ENCODE measurements at places on chromosomes 12 and 14.

DNA sequence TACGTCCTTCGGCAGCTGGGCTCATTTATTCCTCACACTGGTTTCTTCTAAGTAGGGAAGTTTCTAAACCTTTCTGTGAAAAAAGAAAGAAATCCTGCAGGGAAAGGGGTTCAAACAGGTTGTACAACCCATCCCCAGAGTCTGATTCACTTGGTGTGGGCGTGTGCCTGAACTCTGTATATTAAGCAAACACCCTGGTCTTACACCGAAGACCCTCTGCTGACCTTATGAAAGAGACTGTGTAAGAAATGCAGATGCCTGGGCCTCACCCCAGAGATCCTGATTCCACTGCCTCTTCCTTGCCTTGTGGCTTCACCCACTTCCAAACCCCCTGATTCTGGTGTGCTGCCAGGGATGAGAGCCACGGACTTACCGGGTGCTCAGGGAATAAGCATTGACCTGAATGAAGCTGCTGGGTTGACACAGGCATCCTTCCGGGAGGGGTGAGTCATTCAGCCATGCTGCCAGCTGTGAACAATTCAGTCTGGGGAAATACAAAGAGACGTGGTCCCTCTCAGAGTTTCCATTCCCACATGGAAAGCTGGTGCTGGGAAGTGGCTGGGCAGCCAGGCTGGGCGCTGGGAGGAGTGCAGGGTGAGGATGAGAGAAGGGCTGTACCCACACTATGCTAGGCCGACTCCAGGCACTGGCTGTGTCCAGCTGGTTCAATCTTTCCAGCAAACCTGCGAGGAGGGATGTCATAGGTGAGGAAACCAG lies 26.5 kb upstream of the ACTN1 start:
- no peak for DNase-seq

DNA sequence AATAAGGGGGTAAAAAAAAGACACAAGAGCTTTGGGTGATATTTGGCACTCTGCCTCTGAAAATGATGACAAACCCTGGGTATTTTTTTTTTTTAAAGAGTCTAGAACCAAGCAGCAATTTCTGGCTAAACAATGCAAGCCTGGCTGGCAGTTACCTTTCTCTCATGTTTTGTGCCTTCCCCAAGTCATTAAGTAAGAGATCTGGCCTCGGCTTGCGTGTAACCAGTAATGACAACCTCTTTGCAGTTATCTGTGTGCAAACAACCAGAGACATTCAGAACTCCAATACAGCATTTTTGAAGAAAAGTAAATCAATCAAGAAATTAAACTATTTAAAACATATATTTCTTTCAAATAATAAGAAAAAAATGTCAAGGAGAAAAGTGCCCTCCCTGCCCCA lies 167.5 kb downstream of the KCNC2 start:
- DNase-seq = no peak

GRCh38 chr12:59548930-59549329 lies 46.9 kb upstream of the SLC16A7 start:
- no peak for DNase-seq

DNA sequence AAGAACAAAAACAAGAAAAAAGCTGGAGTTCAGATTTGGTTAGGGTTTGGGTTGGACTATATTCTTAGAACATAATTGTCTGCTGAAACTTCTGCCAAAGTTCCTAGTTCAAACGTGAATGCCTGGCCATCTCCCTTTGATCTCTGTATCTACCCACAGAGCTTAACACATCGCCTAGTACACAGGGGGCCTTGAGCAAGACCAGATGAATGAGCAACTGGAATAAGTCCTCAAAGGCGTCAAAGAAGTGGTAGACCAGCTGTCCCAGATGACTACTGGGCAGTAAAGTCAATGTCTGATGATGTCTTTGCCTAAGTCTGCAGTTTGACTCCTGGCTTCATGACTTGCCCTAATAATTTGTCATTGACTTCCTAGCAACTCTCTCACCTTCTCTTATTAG lies 13.9 kb upstream of the STAB2 start:
- DNase-seq = no peak
